ENCODE measurements at places on chromosomes 16 and 17. TPM values are rescaled to one million over a fixed set of nuclear protein-coding genes. Genes with fewer than 3 reads are reported as not detected.

ZP2 gene
- not detected for total RNA-seq

BICDL2 gene
- total RNA-seq = not detected

CCL5 gene
- total RNA-seq = not detected

TEKT5 gene
- not detected for total RNA-seq

KRTAP4-3 gene
- total RNA-seq = not detected

TMED6 gene
- total RNA-seq = not detected

XYLT1 gene
- 4.3 TPM for total RNA-seq

MOSMO gene
- total RNA-seq = 8.6 TPM

TMEM114 gene
- not detected for total RNA-seq

KREMEN2 gene
- total RNA-seq = 0.43 TPM

SAMD14 gene
- total RNA-seq = 0.79 TPM
